ENCODE measurements at places on chromosomes 12 and 14. TPM values are rescaled to one million over a fixed set of nuclear protein-coding genes. Genes with fewer than 3 reads are reported as not detected.

DNA sequence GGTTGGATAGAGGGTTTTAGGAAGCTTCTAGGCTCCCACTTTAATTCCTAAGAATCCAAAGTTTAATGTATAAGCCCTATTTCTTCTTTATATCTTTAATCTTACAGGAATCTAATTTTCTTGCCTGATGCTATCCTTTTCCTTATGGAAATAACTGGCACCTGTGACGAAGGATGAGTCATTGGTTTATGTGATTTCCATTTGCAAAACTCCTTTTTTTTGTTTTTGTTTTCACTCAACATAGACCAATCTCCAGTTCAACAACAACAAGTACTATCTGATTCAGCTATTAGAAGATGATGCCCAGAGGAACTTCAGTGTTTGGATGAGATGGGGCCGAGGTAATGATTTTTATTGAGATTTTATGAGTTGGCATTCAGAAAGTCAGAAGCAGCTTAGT, 6.8 kb downstream of the PARP2 start:
- H3K4me3 ChIP-seq = no peak overlapping the region
- DNase-seq = no peak
- H3K27ac ChIP-seq = no peak overlapping the region
- no peaks in the 10 kb centered on the region for H3K4me1 ChIP-seq

Gene MRPL52
- total RNA-seq = 122 TPM

DNA sequence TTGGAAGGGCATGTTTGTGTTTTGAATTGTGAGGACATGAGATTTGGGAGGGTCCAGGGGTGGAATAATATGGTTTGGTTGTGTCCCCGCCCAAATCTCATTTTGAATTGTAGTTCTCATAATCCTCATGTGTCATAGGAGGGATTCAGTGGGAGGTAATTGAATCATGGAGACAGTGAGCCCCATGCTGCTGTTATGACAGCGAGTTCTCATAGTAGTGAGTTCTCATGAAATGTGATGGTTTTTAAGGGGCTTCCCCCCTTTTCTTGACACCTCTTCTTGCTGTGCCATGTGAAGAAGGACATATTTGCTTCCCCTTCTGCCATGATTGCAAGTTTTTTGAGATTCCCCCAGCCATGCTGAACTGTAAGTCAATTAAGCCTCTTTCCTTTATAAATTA, 260.0 kb downstream of the DUSP6 start:
- no peak overlapping the region for H3K4me3 ChIP-seq
- H3K27ac ChIP-seq = peak overlapping the region; percentile 32
- H3K27me3 ChIP-seq = peaks cover 1% of the 10 kb centered on the region
- peak; percentile 23 for DNase-seq
- H3K4me1 ChIP-seq = peaks cover 11% of the 10 kb centered on the region
- peaks cover 4% of the 10 kb centered on the region for H3K36me3 ChIP-seq

- H3K27me3 ChIP-seq = no peaks in the 10 kb centered on the region
- no peaks in the 10 kb centered on the region for H3K36me3 ChIP-seq
- no peak overlapping the region for H3K27ac ChIP-seq
- no peak overlapping the region for H3K4me3 ChIP-seq
- H3K4me1 ChIP-seq = no peaks in the 10 kb centered on the region
- no peak for DNase-seq
These were observed 180.9 kb downstream of the RAD51B start for GRCh38 chr14:68000511-68000910.

GRCh38 chr12:27781680-27782079, 1.6 kb upstream of the MANSC4 start:
- DNase-seq = no peak
- H3K4me3 ChIP-seq = peak overlapping the region; percentile 83
- no peaks in the 10 kb centered on the region for H3K27me3 ChIP-seq

DNA sequence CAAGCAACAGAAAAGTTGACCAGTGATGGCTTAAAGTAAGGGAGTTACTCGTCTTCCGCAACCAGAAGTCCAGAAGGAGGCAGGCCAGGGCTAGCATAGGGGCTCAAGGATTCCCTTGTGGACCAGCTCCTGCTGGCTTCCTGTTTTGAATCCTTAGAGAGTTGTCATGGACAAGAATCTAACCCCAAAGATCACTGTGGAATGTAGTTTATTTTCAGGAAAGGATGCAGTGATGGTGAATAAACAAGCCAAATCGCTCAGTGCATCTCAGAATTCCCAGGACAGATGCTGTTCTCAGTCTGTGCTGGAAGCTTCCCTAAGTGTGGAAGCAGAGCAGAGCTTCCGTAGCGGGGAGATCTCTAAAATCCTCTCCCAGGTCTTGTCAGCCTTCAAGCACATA, 311.3 kb downstream of the C12orf75 start:
- no peak overlapping the region for H3K4me3 ChIP-seq
- H3K27me3 ChIP-seq = no peaks in the 10 kb centered on the region
- H3K27ac ChIP-seq = no peak overlapping the region
- no peaks in the 10 kb centered on the region for H3K36me3 ChIP-seq
- no peak for DNase-seq
- H3K4me1 ChIP-seq = no peaks in the 10 kb centered on the region

GRCh38 chr12:70823182-70823976, 97.2 kb downstream of the PTPRR start:
- H3K4me3 ChIP-seq = no peak overlapping the region
- no peaks in the 10 kb centered on the region for H3K36me3 ChIP-seq
- H3K4me1 ChIP-seq = no peaks in the 10 kb centered on the region
- H3K27ac ChIP-seq = no peak overlapping the region

DNA sequence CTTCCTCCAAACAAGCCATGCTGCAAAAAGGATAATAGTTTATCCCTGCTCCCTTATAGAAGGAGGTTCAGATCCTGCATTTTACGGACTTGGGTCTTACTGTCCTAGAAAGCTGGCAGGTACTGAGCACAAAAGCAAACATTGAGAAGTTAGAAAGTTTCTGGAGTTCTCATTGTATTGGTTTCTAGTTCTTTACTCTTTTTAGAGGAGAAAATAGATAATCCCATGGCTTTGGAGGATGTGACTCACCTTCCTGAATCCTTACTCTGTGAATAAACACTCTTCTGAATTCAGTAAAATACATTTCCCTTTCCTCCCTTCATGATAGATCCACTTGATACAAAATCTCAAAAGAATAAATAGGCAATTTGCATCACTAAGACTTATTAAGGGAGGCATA, 188.9 kb downstream of the NPAS3 start:
- no peak overlapping the region for H3K27ac ChIP-seq
- H3K27me3 ChIP-seq = no peaks in the 10 kb centered on the region
- H3K4me1 ChIP-seq = no peaks in the 10 kb centered on the region
- no peak overlapping the region for H3K4me3 ChIP-seq
- H3K36me3 ChIP-seq = no peaks in the 10 kb centered on the region

Gene MUCL1
- not detected for total RNA-seq

DNA sequence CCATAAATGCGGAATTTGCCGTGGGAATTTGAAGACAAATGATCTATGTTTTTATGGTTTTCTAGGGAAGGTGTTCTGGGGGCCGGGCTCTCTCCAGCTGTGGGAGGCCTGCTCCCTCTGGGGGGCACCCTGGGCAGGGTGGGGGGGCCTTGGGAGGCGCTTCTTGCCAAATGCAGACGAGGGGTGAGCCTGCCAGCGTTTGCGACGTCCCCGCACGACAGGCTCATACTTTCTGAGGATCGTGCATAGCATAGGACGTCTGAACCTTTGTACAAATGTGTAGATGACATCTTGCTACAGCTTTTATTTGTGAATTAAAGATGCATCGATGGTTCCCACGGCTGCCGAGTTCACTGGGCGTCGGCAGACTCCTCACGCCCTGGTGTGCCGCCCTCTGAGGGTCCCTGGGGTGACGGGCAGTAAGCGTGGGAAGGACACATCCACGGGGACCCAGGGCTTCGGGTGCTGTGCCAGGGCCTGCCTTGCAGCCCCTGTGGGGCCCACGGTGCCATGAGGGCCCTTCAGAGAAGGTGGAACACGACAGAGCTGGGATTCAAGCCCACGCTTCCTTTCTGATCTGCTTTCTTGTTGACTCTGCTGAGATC, 42.3 kb downstream of the KIF26A start:
- no peaks in the 10 kb centered on the region for H3K36me3 ChIP-seq
- no peak overlapping the region for H3K27ac ChIP-seq
- no peak overlapping the region for H3K4me3 ChIP-seq
- DNase-seq = no peak
- H3K4me1 ChIP-seq = no peaks in the 10 kb centered on the region

- H3K36me3 ChIP-seq = peaks cover 36% of the 10 kb centered on the region
- no peaks in the 10 kb centered on the region for H3K27me3 ChIP-seq
- H3K4me3 ChIP-seq = no peak overlapping the region
- H3K4me1 ChIP-seq = peaks cover 67% of the 10 kb centered on the region
- peak overlapping the region; percentile 58 for H3K27ac ChIP-seq
These were observed 16.2 kb downstream of the CDK17 start for GRCh38 chr12:96383991-96384390.

DNA sequence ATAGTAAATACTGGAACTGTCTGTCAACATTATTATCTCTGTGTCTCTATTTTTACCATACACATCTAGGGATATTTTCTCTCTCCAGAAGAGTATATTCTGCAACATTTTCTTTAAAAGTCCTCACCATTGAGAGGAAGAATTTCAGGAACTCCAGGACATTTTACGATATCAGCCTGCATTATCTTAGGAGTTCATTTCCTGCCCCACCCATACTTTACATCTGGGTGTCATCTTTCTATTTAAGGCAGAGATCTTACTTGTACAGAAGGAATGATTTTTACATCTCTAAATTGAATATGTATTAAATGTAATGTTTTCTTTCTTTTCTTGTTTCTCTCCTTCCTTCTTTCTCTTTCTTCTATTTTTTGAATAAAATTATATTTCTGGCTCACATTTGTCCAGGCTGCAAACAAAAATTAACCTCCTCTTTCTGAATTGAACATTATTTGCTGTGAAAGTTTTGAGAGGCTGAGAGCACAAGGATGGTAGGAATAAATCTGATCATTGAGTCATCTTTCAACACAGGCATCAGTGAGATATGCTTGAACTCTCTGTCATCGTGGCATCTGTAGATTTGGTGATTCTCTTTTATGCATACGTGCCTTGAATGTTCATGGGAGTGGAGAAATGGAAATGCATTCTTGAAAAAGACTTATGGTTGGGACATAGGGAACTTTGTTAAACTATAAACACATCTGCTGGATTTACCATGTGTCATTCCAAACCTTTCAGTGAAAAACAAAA, 753.6 kb downstream of the SLC16A7 start:
- no peak overlapping the region for H3K4me3 ChIP-seq
- no peaks in the 10 kb centered on the region for H3K4me1 ChIP-seq
- no peaks in the 10 kb centered on the region for H3K36me3 ChIP-seq
